Activated T-cell treated with anti-CD3 and anti-CD28 coated beads, Interleukin-2, amount 50 U/mL, for 72 hours (primary cell): ENCODE measurements at places on chromosomes 2 and 18.
A peak's percentile ranks its signal among the peaks of the same experiment; 100 is the strongest.

- DNase-seq, result no peak
These were observed 74.1 kb downstream of the VAPA start for GRCh38 chr18:9987931-9988330.

DNA sequence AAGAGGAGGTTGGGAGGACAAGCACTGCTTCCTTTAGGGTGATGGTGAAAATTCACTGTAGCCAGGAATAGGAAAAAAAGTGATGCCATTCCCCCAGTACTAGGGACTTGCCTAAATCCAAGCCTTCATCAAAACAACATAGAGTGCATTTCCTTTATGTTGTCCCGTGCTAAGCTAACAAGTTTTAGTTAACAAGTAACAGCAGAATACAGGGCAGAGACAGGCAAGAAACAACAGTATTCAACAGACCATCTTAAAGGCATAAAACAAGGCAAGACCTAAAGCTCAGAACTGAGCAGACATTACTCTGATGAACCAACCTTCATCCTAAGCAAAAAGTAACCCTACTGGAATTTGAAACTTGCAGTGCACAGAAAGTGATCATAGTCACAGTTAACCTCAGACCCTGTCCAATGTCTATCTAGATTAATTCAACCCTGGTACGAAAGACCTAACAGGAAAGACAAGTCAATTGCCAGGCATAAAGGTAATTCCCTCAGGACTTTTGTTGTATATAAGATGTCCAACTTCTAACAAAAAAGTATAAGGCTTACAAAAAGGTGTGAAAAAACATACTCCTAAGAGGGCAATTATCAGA is 34.4 kb upstream of the GALNT1 start:
- no peak for DNase-seq

DNA sequence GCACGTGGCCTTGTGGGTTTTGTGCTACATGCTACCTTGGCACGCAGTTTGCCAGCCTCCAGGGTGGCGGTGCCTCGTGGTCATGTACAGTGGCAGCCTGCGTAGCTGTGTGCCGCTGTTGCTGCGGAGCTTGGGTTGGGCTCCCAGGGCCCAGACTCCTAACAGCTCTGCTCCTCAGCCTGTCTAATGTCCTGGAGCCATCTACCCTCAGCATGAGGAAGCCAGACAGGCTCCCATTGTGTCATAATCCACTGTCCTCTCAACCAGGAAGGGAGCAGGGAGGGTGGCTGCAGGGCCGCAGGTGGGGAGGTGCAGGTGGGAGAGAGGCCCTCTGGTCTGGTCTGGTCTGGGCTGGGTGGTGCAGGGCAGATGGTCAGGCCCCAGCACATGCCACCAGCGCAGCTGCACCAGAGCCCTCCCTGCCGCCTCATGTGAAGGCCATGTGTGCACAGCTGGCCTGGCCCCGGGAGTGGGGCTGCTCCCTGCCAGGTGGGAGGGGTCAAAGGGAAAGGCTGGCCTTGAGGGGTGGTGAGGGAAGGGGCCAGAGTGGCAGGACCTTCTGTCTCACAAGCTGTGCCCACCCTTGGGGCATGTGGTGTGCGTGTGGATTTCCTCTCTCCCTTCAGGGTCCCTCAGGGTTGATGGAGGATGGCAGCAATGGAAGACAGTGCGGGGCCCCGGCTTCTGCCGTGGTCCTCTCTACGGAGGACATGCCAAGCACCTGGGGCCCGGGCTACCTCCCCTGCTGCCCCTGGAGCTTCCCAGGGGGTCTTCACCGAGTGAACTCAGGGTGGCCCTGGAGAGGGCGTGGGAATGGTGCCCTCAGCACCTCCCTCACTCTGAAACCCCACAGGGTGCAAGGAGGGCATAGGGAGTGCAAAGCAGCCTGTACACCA is 4.8 kb downstream of the ATOH8 start:
- no peak for DNase-seq

GRCh38 chr18:23943104-23943503 is 71.5 kb upstream of the TTC39C start:
- peak; percentile 54 for DNase-seq

- DNase-seq, result no peak
These were observed 93.6 kb downstream of the DNER start for GRCh38 chr2:229620759-229621158.

DNA sequence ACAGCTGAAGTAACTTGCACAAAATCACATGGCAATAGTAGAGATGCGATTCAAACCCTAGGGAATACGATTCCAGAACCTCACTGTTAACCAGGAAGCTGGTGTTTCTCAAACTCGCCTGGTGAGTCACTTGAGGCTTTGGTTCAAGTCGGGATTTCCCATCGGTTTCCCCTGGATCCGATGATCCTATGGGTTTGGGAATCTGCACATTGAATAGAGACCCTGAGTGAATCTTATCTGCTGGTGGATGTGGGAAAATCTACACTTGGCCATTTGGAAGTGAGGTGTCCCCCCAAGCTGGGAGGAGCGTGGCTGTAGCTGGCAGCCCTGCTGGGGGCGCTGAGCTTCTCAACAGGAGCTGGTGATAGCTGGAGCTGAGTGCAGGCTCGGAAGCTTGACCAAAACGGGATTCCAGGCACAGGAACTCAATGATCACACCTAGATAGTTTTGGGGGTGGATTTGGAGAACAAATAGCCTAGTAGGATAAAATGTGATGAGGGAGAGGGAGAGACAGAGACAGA is 135.4 kb downstream of the PRKCE start:
- no peak for DNase-seq

DNA sequence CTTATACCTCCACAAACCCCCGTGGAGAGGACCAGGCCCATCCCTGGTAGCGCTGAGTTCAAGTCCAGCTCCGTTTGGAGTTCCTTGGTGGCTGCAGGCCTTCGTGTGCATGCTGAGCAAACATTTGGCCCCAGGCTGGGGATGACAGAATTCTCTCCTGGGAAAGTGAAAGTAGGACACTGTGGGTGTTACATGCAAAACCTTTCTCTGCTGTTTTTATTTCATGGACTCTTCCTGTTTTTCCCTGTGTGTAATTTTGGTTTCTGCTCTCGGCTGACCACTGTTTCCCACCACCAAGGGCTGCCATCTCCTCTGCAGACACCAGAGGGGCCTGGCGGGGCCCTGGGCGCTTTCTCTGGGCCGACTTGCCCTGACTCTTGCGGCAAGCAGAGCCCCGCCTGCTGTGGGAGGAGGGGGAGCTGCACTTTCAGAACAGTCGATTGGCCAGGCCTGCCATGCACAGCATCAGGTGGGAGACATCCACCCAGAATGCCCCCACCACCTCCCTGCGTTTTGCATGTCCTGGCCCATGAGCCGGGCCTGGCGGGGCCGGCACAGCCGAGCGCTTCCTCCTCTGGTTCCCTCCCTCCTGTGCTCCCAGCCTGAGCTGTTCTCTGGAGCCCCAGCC is 102.4 kb downstream of the CABLES1 start:
- DNase-seq, result peak; percentile 59

DNA sequence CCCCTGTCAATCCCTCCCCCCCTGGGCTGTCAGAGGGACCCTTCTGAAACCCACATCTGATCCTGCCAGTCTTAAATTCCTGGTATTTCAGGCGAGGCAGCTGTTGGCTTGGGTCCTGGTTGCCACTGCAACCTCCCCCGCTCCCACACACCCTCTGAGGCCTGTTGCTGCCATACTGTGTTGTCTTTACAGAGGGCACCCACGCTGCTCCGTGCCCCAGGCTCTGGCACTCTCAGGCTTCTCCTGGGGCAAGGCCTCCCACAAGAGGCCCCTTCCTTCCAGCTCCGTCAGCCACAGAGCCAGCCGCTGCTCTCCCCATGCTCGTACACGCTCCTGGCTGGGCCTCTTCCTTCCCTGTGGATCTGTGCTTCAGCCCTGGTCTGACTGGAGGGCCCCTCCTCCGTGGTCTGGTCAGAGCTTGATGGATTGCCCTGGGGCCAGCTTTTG is 8.6 kb downstream of the CABLES1 start:
- no peak for DNase-seq

- no peak for DNase-seq
These were observed 4.9 kb upstream of the HS6ST1 start for GRCh38 chr2:128323555-128323931.

DNA sequence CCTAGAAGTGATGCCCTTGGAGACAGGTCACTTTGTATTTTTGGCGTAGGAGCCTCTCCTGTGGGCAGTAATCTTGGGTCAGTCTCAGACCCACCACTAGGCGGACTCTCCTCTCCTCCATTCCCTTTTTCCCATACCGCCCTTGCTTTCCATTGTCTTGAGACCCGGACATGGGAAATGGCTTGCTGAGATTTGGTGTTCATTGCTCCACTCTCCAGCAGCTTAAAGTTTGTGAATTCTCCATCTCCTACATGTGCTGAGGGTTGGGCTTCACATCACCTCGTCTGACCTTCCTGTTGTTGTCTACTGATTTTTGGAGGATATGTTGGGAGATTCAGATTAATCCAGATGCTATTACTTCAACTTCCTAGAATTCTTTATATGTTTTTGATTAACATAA is 159.2 kb upstream of the RAB12 start:
- no peak for DNase-seq

GRCh38 chr2:85009019-85009618 is 38.2 kb downstream of the KCMF1 start:
- DNase-seq, result no peak

- DNase-seq, result no peak
These were observed 27.8 kb downstream of the ARHGAP15 start for GRCh38 chr2:143157001-143157400.

- no peak for DNase-seq
These were observed 587.4 kb upstream of the SETBP1 start for GRCh38 chr18:44093253-44093652.

- DNase-seq, result no peak
These were observed 117.7 kb downstream of the GFPT1 start for GRCh38 chr2:69269330-69269729.

DNA sequence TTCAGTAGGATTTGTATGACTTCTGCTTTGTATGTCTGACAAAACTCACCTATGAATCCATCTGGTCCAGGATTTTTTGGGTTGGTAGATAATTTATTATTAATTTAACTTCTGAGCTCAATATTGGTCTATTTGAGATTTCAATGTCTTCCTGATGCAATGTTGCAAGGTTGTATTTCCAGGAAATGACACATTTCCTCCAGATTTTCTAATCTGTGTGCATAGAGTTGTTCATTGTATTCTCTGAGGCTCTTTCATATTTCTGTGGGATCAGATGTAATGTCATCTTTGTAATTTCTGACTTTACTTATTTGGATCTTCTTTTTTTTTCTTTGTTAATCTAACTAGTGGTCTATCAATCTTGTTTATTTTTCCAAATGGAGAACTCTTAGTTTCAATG is 584.7 kb upstream of the SETBP1 start:
- DNase-seq, result no peak

DNA sequence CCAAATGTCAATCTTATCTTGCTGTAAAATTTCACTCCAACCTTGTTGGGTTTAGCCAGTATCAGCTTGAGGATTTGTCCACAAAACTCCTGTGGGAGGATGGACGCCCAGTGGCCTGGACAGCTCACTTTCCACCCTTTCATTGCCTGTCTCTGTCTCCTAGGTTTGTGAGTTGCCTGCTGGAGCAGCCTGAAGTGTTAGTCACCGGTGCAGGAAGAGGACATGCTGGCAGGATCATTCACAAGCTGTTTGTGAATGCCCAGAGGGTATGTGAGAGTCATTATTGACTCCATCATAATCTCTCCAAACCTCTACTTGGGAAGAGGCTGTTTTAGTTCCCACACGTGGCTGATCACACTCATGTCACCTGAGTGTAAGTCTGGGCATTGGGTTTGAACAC is 112.3 kb downstream of the RAB3GAP1 start:
- no peak for DNase-seq

DNA sequence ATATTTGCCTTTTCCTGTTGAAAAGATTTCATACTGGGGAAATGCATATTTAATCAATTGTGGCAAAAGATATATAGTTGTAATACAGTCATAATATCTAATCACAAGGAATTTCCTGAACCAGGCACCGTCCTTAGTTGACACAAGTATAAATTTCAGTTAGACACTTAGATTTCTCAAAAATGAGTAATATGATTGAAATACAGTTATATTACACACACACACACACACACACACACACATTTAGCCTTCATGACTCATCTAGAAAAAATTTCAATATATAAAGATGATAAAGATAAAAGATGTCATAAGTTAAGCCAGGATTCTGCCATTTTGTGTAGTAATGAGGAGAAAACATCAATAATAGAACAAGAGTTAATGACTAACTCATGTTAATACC is 258.4 kb upstream of the ZNF804A start:
- no peak for DNase-seq

- DNase-seq, result no peak
These were observed 14.8 kb upstream of the BIN1 start for GRCh38 chr2:127121776-127122176.

DNA sequence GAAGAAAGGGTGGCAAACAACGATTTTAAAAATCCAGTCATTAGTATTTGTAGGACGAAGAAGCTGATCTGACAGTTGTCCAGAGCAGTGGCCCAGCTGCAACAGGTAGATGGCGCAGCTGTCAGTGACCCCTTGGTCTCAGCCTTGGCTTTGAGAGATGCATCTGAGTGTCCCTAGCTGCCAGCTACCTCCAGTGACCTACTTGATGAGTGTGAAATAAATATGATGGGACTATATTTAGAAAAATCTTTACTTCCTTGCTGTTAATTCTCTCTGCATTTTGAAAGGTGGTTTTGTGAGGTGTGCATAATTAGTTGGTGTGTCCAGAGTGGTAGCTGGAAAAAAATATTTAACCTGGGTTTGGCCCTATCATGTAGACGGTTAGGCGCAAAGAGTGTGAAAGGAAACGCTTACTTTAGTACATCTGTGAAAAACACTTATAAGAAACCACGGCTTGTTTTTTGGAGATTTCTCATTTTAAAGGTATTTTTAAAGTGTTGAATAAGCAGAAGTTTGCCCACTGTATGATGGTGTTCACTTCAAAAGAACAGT is 963 bp downstream of the INPP1 start:
- no peak for DNase-seq

DNA sequence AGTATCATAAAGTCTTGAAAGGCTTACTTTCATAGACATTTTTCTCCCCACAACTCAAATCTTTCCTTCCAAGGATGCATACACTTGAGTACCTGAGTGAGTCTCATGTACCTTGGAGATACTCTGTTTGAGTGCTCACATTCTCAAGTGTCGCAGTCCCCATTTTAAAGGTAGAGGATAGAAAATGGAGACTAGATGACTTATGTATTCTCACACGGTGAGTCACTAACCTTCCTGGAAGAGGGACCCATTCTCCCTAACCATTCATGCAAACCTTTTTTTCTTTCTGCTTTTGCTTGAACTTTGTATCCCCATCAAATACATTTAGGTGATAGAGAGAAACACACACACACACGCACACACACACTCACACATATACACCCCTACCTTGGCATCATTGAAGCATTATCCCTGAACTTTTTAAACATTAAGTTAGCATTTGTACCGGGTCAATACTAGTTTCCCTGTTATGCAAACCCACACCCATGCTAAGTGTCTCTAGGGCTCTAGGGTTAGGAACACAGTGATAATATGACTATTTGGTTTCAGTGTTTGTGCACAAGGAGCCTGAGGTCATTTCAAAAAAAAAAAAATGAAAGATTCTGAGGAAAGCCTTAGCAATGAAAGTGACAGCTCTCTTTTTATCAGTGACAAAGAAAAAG is 236.2 kb downstream of the IKZF2 start:
- DNase-seq, result no peak

GRCh38 chr2:200687922-200688920 is 102.4 kb downstream of the AOX1 start:
- DNase-seq, result no peak

- no peak for DNase-seq
These were observed 189.2 kb downstream of the FAM210A start for GRCh38 chr18:13537022-13537780.
